ENCODE measurements at places on chromosomes 6 and 20. TPM values are rescaled to one million over a fixed set of nuclear protein-coding genes. Genes with fewer than 3 reads are reported as not detected.

Gene SLC32A1
- total RNA-seq, result not detected

DNA sequence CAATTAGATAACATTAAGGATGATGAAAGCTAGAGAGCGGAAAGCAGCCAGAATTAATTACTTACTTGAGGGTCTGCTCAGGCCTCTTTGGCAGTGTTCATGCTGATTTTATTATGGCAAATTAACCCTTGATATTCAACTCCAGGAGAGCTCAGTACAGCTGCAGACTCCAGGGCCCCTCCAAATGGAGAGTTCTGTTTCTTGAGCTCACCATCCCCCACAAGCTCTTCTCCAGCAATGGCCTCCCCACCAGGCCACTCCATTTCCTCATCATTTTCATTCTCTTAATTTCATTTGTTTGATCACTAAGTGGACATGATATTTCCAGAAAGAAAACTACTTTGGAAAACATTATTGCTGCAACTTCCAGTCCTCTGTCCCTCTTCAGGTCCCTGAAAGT lies 513.3 kb upstream of the NOX3 start:
- H3K27me3 ChIP-seq, result no peaks in the 10 kb centered on the region
- H3K4me1 ChIP-seq, result peaks cover 8% of the 10 kb centered on the region
- H3K36me3 ChIP-seq, result no peaks in the 10 kb centered on the region
- H3K4me3 ChIP-seq, result no peak overlapping the region
- H3K27ac ChIP-seq, result no peak overlapping the region
- no peak for DNase-seq

- no peak for DNase-seq
- no peak overlapping the region for H3K4me3 ChIP-seq
- no peaks in the 10 kb centered on the region for H3K4me1 ChIP-seq
- H3K27me3 ChIP-seq, result no peaks in the 10 kb centered on the region
Measured at GRCh38 chr6:74018825-74019224, 322.8 kb downstream of the CD109 start.

DNA sequence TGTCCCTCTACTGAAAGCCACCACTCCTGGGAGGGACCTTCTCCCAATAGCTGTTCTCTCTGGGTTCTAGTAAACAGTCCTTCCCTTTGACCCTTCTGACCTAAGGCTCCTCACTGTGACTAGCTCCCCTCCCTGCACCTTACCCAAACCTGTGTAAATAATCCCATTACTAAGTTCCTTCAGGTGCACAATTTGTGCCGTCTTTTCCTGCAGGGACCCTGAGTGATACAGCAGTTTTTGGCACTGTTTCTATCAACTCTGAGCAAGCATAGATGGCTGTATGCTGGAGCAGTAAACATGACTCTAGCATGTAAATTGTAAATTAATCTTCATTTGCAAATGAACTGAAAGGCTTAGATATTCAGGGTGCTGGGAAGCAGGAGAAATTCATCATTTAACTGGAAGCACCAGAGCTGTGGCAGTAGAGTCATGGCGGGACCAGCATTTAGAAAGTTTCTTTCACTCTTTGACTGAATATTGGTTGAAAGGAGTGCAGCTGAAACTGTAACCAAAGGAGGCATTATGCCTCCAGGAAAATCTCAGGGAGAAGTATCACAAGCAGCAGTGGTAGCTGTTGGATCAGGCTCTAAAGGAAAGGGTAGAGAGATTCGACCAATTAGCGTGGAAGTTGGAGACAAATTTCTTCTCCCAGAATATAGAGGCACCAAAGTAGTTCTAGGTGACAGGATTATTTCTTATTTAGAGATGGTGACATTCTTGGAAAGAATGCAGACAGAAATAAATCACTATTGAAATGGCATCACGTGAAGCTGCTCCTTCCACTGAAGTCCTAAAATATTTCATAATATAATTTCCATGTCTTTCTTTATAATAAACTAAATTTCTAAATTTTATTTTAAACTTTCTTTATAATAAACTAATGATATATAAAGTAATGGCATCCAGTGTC lies 117.8 kb downstream of the TCP11 start:
- no peaks in the 10 kb centered on the region for H3K27me3 ChIP-seq
- H3K27ac ChIP-seq, result no peak overlapping the region
- H3K4me1 ChIP-seq, result no peaks in the 10 kb centered on the region
- no peak overlapping the region for H3K4me3 ChIP-seq
- DNase-seq, result no peak

Gene NOX3
- not detected for total RNA-seq

Gene TFAP2C
- not detected for total RNA-seq

Gene RNF182
- not detected for total RNA-seq

- no peaks in the 10 kb centered on the region for H3K4me1 ChIP-seq
- no peak overlapping the region for H3K27ac ChIP-seq
- H3K27me3 ChIP-seq, result no peaks in the 10 kb centered on the region
Measured at GRCh38 chr6:98657764-98658163, 176.6 kb upstream of the POU3F2 start.

Gene RIPOR2
- total RNA-seq, result 430 TPM

Gene GSTA2
- not detected for total RNA-seq

Gene HUS1B
- 2.9 TPM for total RNA-seq

DNA sequence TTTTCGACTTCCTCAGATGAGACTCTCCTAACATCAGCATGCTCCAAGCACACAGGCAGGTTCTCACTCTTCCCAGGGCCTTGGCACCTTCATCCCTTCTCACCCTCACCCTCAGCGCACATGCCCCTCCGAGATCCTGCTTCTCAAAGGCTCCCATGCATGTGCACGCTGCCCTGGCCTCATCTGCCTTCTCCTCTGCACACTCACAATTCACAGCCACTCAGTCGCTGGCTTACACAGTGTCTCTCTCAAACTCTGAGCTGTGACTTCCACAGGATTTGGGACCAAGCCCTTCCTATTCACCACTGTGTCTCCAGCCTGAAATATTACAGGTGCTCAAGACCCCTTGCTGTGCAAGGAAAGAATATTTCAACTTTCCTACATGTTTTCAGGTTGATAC lies 30.3 kb downstream of the WDR27 start:
- no peak for DNase-seq
- H3K27me3 ChIP-seq, result no peaks in the 10 kb centered on the region
- H3K4me3 ChIP-seq, result no peak overlapping the region
- peaks cover 22% of the 10 kb centered on the region for H3K36me3 ChIP-seq
- no peaks in the 10 kb centered on the region for H3K4me1 ChIP-seq

Gene CDSN
- not detected for total RNA-seq

Gene CHMP4B
- total RNA-seq, result 81.6 TPM

Gene OPRL1
- total RNA-seq, result 7.3 TPM

Gene TENT5A
- total RNA-seq, result 11.1 TPM
